ENCODE measurements at places on chromosomes 1 and 21.

GRCh38 chr21:38780879-38781278 is 24.9 kb upstream of the ETS2 start:
- DNase-seq: no peak

- DNase-seq: no peak
Observed at GRCh38 chr1:207848234-207848633, 62.7 kb downstream of the CD34 start.

DNA sequence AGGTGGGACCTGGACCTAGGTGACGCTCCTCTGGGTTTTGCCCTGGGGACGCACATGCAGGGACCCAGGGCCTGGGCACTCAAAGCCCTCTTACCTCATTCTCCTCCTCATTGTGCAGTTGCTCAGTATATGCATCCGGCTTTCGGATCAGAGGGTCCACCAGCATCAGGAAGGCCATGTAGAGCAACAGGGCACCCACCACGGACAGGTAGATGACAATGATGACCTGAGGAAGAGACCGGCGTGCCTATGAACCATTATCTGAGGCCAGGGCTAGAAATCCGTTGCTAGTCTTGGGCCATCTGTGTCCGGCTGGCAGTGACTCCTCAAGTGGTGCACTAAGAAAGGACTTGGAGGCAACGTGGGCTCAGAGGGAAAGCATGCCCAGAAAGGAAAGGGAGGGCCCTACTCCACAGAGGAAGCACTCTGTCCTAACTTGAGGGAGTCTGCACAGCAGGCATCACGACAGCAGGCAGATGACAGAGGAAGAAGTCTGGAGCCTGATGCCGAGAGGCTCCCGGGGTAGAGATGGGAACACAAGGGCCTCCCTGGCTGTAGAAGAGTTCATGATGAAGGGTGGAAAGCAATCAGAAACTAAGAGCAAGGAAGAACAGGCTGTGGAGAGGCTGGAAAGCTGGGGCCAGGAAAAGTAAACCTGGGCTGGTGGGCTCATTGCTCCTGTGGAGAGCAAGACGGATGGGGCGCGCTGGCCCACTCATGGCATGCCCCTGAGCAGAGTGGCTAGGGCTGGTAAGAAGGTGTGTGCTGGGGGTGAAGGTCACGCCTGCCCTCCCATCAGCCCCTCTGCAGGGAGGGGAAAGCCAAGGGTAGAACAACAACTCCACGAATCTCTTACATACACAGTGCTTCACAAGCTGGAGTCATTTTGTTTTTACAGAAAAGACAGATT is 10.3 kb downstream of the TMEM9 start:
- DNase-seq: no peak

DNA sequence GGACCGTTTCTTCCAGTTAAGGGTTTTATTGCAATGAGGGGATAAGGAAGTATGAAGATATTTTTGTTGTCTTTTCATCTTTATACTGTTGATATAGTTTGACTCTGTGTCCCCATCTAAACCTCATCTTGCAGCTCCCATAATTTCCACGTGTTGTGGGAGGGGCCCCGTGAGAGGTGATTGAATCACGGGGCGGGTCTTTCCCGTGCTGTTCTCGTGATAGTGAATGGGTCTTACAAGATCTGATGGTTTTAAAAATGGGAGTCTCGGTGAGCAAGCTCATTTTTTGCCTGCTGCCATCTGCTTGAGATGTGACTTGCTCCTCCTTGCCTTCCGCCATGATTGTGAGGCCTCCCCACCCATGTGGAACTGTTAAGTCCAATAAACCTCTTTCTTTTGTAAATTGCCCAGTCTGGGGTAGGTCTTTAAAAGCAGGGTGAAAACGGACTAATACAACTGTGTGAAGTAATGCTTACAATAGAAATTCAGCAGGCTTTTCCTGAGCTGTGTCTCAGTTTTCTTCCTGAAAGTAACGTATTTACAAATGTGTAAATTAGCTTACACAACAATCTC is 377.3 kb downstream of the SIPA1L2 start:
- no peak for DNase-seq

- DNase-seq: no peak
Observed at GRCh38 chr1:51850420-51851223, 27.9 kb downstream of the NRDC start.

GRCh38 chr21:26515257-26515656 is 57.8 kb downstream of the CYYR1 start:
- DNase-seq: no peak

- no peak for DNase-seq
Observed at GRCh38 chr21:18518054-18518481, 114.5 kb upstream of the TMPRSS15 start.

DNA sequence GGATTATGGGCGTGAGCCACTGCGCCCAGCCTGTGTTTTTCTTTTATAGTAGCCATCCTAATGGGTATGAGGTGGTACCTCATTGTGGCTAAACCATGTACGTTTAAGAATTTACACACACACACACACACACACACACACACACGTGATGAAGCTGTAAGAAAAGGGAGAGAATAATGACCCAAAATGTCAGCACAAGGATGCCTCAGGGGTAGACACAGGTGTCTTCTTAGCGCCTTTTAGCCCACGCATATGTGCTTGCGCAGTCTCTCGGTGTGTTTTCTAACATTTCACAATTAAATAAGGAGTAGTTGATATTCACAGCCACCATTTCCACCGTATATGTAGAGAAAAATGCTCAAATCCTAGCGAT is 782 bp upstream of the PFKL start:
- no peak for DNase-seq

DNA sequence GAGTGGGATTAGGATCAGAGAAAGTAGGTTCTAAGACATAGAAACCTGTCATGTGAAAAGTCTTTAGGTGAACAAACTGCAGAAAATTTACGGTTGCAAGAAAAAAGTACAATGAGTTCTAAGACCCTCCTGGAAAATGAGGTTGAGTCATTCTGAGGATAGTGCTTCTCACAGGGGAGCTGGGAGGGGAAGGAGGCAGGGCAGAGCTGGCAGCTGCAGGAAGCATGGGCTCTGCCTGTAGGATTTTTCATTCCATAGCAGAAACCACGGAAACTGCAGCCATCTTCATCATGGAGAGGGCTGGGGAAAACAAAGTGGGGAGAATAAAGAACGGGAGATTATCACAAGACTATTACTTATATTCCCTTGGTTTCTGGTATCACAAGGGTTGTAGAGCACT is 25.8 kb upstream of the THEM4 start:
- no peak for DNase-seq

DNA sequence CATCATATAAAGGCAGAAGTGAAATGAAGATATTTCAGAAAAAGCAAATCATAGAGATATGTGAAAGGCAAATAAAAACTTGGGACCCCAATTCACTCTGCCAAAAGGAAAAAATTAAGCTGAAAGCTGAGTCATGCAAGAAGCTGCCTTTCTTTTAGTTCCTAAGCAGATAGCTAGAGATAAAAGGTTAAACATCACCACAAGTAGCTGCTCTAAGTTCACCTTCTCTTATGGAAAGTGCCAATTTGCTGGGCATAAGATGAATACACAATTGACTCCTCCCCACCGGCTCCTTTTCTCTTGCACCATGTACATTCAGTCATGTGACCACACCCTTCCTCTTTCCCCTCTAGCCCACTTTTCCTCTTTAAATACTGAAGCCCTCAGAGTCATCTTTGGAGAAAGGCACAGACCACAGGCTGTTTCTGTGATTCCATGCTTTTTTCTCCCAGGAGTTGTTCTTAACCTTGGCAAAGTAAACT is 5.4 kb upstream of the SUMO3 start:
- no peak for DNase-seq

DNA sequence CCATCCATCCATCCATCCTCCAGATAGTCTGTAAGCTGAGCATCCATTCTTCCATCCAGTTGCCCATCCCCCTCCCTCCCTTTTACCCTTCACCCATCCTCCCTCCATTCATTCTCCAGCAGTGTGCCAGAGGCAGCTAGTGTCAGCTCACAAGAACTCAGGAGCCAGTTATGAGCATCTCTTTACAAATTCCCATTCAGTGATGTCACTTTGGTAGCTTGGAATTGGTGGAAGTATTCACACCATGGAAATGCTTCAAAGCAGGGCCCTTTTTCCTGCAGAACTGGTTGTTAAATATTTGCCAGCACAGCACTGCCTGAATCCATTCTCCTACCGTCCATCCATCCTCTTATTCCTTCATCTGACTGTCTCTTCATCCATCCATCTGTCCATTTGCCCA is 72.5 kb downstream of the ARHGEF10L start:
- DNase-seq: no peak

GRCh38 chr1:53895421-53895820 is 1.4 kb downstream of the DIO1 start:
- no peak for DNase-seq

GRCh38 chr1:196180847-196181593 is 427.2 kb downstream of the KCNT2 start:
- DNase-seq: no peak

DNA sequence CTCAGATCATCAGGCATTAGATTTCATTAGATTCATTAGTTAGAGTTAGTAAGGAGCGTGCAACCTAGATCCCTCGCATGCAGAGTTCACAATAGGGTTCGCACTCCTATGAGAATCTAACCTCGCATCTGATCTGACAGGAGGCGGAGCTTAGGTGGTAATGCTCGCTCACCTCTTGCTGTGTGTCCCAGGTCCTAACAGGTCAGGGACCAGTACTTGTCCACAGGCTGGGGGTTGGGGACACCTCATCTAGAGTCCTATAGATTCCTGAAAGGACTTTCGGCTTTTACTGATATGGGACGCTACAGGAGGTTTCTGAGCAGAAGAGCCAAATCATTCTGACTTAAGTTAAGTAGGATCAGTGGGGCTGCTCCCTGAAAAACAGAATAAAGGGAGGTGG is 91.4 kb downstream of the AKT3 start:
- DNase-seq: no peak

DNA sequence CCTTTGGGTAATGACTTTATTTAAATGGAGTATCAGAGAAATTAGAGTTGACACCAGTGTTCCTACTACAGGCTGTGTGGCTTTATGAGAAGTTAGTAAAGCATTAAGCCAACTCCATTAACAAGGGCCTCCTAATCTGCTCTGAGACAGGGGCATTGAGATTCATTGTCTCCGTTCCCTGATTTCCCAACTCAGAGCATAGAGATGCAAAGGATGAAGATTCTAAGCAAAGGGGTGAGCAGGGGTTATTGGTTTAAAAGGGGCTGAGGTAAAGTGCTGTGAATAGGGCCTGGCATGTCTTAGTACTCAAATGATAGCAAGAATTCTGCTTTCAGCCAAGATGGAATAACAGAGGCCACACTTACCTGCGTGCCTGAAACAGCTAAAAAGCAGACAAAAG is 428.4 kb downstream of the PTPRU start:
- DNase-seq: no peak

- no peak for DNase-seq
Observed at GRCh38 chr1:39508857-39509305, 17.4 kb downstream of the BMP8A start.

- DNase-seq: no peak
Observed at GRCh38 chr1:84192681-84193080, 48.6 kb downstream of the PRKACB start.

- DNase-seq: no peak
Observed at GRCh38 chr1:94739521-94740061, 80.6 kb upstream of the SLC44A3 start.
